ENCODE measurements at places on chromosomes 1 and 21.

- DNase-seq: no peak
Observed at GRCh38 chr1:206560007-206560716, 52.1 kb downstream of the EIF2D start.

DNA sequence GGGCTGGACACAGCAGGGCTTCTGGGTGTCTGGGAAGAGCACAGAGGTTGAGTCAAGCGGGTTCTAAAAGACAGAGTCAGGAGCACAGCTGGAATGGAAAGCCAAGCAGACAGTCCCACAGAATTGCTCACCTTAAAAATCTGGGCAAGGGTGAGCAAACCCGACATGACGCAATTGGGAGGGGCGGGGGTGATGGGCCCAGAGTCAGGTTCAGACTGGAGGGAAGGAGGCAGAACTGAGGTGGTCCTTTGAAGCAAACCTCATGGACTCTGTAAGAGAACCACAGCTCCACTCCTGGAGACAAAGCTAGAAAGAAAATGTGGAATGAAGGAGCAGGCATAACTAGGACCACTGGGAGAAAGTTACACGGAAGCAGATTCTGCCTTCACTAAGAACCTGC lies 49.0 kb downstream of the FAM78B start:
- no peak for DNase-seq

DNA sequence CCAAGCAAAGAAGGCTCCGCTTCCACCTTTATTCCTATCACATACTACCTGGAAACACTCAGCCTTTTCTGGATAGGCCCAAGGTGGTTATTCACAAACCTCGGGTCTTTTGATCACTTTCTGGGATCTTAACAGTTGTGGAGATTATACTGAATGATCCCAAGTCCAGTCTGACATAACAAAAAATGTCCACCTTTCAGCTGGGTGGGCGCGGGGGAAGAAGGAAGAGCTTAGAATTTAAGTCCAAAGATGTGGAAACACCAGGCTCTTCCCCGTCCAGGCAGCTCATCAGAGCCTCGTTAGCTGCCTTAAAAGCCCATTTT lies 338 bp upstream of the C1orf53 start:
- no peak for DNase-seq

- DNase-seq: no peak
Observed at GRCh38 chr1:35448344-35448801, 108.8 kb downstream of the KIAA0319L start.

DNA sequence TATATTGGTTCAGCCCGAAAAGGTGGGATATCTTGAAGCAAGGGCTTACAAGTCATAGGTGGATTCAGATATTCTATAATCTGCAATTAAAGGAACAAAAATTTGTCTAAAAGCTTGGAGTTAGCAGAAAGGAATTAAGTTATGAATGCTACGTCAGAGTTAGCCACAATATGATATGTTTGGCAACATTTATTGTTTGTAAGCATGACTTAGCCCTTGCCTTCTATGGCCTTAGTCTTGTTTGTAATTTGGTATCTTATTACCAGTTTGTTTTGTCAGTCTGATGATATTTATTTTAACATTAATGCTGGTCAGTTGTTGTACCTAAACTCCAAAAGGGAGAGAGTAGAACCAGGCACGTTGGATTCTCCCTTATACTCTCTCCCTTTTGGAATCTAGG lies 43.1 kb upstream of the SUCO start:
- no peak for DNase-seq

GRCh38 chr1:47389731-47390130 lies 26.4 kb upstream of the FOXE3 start:
- no peak for DNase-seq

DNA sequence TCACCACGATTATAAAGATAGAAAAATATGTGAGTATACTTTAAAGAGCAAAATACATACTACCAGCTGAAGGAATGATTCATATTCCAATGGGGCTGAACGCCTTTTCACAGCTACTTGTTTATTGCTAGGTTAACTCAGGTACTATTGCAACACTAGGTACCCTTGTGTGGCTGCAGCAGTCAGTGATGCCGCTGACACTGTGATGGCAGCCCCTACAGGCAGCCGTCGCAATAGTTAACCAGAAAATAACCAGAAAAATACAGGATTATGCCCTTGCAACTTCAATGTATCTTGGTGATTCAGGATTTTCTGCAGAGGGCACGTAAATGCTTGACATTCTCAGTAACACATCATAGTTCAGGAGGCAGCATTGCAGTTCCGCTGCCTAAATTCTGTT lies 1.6 kb upstream of the MARK1 start:
- DNase-seq: no peak

GRCh38 chr21:15061747-15062605 lies 2.8 kb downstream of the NRIP1 start:
- DNase-seq: no peak

GRCh38 chr21:36325373-36326010 lies 5.5 kb downstream of the MORC3 start:
- DNase-seq: no peak

GRCh38 chr1:48402599-48402998 lies 69.4 kb downstream of the SPATA6 start:
- DNase-seq: no peak

GRCh38 chr1:71711456-71711855 lies 570.9 kb downstream of the NEGR1 start:
- DNase-seq: no peak

- DNase-seq: no peak
Observed at GRCh38 chr1:22721122-22721873, 10.7 kb downstream of the EPHB2 start.

- no peak for DNase-seq
Observed at GRCh38 chr1:206680279-206680678, 4.4 kb upstream of the MAPKAPK2 start.

- DNase-seq: no peak
Observed at GRCh38 chr1:159008744-159009188, 941 bp upstream of the IFI16 start.

DNA sequence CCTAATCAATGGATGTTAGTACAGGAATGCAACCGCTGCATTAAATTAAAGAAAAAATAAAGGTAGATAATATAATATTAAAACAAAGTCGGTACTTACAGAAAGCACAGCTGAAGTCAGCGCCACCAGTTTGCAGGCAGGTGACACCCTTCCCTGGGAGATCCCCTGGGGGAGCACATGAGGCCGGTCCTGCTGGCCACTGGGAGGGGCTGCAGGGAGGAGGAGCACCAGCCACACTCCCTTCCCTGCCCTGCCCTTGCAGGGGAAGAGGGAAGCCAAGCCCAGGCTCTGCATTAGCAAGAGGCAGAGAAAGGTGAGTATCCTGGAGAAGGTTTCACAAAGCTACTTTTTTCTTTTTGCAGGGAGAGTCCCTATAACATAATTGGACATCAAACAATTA lies 507.0 kb downstream of the AJAP1 start:
- no peak for DNase-seq

- DNase-seq: no peak
Observed at GRCh38 chr1:198437332-198437731, 103.1 kb downstream of the ATP6V1G3 start.

GRCh38 chr1:191592039-191592438 lies 566.2 kb upstream of the RGS18 start:
- DNase-seq: no peak

DNA sequence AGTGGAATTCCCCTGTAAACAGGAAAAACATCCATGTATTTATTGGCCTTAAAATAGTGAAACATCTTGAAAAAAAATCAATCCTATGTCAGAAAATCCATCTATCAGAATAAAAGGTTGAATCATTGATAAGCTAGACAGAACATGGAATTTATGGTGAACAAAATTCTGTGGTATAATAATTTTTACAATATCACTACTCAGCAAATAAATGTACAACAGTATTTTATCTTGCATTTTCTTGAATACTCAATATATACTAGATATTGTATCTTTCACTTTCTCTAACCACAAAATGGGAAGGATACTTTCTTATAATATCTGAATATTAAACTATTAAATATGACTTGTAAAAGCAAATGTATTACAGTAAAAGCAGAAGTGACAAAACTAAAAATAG lies 5.7 kb upstream of the UBE4B start:
- no peak for DNase-seq

- no peak for DNase-seq
Observed at GRCh38 chr21:15192243-15192642, 127.4 kb upstream of the NRIP1 start.

DNA sequence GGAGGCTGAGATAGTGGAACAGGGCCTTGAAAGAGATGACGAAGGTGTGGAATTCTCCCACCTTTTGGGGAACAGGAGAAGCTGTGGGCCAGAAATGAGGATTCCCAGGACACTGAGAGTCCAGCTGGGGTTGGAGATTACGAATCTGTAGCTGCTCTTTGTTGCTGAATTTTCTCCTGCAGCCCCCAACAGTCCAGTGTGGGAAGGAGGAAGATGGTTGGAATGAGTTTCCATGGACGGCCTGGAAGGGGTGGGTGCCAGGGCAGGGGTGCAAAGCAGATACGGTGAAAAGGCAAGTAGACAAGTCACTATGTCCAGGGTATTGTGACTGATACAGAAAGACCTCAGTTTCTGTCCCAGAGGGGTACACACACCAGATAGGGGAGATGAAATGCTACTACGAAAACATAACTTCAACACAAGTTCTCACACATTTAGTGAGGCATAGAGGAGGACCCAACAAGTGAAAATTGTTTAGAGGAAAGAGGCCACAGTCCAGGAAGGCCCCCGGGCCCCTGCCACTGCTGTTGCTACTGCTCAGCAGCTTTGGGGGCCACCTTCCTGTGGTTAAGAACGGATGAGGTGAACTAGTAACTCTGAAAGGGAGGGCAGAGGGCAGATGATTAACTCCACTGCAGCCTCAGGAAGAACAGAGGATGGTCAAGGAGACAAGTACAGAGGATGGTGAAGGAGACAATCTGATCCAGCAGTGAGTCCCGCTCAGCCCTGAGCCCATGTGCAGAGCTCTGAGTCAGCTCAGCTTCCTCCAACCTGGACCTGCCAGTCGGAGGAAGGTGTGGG lies 7.3 kb downstream of the CD244 start:
- no peak for DNase-seq

- no peak for DNase-seq
Observed at GRCh38 chr1:111598544-111598943, 21.0 kb upstream of the RAP1A start.

DNA sequence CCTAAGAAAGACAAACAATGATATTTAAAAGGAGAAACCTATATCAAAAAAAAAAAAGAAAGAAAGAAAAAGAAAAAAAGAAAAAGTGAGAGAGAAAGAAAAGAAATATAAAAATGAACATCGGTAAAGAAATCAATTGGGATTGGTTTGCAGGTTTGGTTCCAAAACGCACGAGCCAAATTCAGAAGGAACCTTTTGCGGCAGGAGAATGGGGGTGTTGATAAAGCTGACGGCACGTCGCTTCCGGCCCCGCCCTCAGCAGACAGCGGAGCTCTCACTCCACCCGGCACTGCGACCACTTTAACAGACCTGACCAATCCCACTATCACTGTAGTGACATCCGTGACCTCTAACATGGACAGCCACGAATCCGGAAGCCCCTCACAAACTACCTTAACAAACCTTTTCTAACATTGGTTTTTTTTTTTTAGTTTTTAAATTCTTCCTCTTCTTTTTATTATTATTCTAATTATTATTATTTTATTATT lies 11.7 kb downstream of the LHX9 start:
- DNase-seq: no peak

- no peak for DNase-seq
Observed at GRCh38 chr1:170874671-170875070, 60.7 kb upstream of the MROH9 start.

GRCh38 chr1:236338096-236338495 lies 56.0 kb upstream of the EDARADD start:
- DNase-seq: no peak

- DNase-seq: no peak
Observed at GRCh38 chr21:45332415-45332814, 44.7 kb upstream of the POFUT2 start.

DNA sequence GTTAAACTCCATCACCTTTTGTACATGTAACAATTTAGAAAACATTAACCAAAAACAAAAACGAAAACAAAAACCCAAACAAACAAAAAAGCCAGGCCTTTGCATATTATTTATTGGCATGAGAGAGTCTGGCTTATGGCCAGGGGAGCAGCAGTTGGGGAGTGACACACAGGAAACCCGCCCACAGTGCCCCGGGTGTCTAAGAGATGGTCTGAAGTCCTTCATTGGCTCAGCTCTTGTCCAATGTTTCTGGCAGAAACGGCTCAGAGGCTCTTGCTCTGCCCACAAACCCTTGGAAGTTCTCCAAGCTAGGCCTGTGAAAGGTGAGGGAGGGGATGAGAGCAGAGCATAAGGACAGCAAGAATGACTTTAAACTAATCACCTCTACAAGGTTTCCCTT lies 131.5 kb downstream of the CNIH3 start:
- DNase-seq: no peak

DNA sequence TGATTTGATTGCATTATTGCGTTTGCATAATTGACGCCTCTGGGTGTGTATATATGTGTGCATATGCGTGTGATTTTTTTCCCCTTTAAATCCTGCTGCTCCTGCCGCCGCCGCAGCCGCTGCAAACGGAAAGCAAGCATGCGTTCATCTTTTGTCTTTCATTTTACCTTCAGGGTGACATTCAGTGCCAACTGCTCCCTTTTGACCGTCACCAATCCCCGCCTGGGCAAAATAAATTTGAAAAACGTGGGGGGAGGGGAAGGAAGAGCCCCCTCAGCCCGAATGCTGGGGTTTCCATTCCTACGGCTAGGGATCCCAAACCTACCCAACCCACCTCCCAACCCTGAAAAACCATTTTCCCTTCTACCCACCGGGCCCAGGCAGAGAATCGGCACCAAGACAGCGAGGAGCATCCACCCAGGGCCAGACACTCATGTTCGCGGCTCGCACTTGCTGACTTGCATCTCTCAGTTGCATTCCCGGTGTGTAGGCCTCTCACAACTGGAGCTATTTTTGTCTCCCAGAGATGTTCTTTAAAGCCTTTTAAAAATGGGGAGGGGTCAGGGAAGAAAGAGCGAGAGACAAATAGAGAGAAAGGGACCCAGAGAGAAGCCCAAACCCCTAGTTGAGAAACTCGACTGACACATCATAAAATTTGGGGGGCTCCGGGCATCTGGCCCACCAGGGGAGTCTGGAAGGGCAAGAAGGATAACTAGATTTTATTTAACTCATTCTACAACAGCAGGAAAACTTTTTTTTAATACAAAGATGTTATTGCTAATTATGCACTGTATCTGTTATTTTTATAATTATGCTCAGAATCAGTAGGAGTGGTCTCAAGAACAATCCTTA lies 367.1 kb upstream of the ESRRG start:
- no peak for DNase-seq
